ENCODE measurements at places on chromosomes 4 and X. TPM values are rescaled to one million over a fixed set of nuclear protein-coding genes. Genes with fewer than 3 reads are reported as not detected.

CACNA1F gene
- total RNA-seq, result 0.04 TPM

TMEM150C gene
- 4.5 TPM for total RNA-seq

IQCM gene
- total RNA-seq, result 1.1 TPM

SSX3 gene
- total RNA-seq, result not detected

ZNF732 gene
- not detected for total RNA-seq

ARMCX5 gene
- total RNA-seq, result 2.9 TPM

PASD1 gene
- total RNA-seq, result not detected

PRKG2 gene
- total RNA-seq, result 0.28 TPM

SUPT20HL1 gene
- not detected for total RNA-seq

TMEM31 gene
- total RNA-seq, result not detected

ZCCHC18 gene
- total RNA-seq, result not detected

AMTN gene
- total RNA-seq, result not detected

RPA4 gene
- total RNA-seq, result not detected

CPZ gene
- not detected for total RNA-seq

ATP10D gene
- total RNA-seq, result 3.4 TPM

GNRHR gene
- total RNA-seq, result not detected

NDST4 gene
- not detected for total RNA-seq

SPANXA1 gene
- not detected for total RNA-seq

FAM200B gene
- total RNA-seq, result 18.1 TPM

TET2 gene
- 17.9 TPM for total RNA-seq

QRFPR gene
- total RNA-seq, result not detected

PABPC4L gene
- total RNA-seq, result 0.23 TPM

UGT2B10 gene
- not detected for total RNA-seq

PRDX4 gene
- 31.8 TPM for total RNA-seq

ZNF81 gene
- 3.3 TPM for total RNA-seq

ARAP2 gene
- total RNA-seq, result 1.4 TPM

PPARGC1A gene
- 68.7 TPM for total RNA-seq

FAAH2 gene
- not detected for total RNA-seq

MAGEB10 gene
- total RNA-seq, result not detected

DCAF8L2 gene
- not detected for total RNA-seq

C4orf17 gene
- not detected for total RNA-seq

CCDC120 gene
- total RNA-seq, result 1.0 TPM

CFI gene
- 4.3 TPM for total RNA-seq

HDX gene
- total RNA-seq, result 0.91 TPM

PDE6B gene
- not detected for total RNA-seq

DUSP21 gene
- not detected for total RNA-seq

MAGEA1 gene
- total RNA-seq, result not detected

TSPAN7 gene
- total RNA-seq, result 136 TPM

MAGEA6 gene
- not detected for total RNA-seq

DCHS2 gene
- total RNA-seq, result 0.84 TPM

NIPAL1 gene
- total RNA-seq, result 0.79 TPM

RTL9 gene
- 0.07 TPM for total RNA-seq

SLC38A5 gene
- 1.1 TPM for total RNA-seq

UGT2B17 gene
- not detected for total RNA-seq

USP51 gene
- 0.34 TPM for total RNA-seq

CYSLTR1 gene
- 0.37 TPM for total RNA-seq

PAK3 gene
- 0.71 TPM for total RNA-seq

ZFYVE28 gene
- total RNA-seq, result 3.6 TPM

CNKSR2 gene
- total RNA-seq, result 0.34 TPM

HSD17B13 gene
- not detected for total RNA-seq

FAM9B gene
- not detected for total RNA-seq

TEC gene
- 0.91 TPM for total RNA-seq

All from psoas muscle (tissue), 8 donors.